ENCODE measurements at places on chromosomes 13 and 19.

GRCh38 chr13:109401307-109401706, 385.1 kb downstream of the IRS2 start:
- no peak for DNase-seq

- no peak for DNase-seq
Measured at GRCh38 chr19:38277969-38278680, 13.8 kb downstream of the SPINT2 start.

- peak; percentile 47 for DNase-seq
Measured at GRCh38 chr13:40464337-40465014, 202.0 kb downstream of the FOXO1 start.

DNA sequence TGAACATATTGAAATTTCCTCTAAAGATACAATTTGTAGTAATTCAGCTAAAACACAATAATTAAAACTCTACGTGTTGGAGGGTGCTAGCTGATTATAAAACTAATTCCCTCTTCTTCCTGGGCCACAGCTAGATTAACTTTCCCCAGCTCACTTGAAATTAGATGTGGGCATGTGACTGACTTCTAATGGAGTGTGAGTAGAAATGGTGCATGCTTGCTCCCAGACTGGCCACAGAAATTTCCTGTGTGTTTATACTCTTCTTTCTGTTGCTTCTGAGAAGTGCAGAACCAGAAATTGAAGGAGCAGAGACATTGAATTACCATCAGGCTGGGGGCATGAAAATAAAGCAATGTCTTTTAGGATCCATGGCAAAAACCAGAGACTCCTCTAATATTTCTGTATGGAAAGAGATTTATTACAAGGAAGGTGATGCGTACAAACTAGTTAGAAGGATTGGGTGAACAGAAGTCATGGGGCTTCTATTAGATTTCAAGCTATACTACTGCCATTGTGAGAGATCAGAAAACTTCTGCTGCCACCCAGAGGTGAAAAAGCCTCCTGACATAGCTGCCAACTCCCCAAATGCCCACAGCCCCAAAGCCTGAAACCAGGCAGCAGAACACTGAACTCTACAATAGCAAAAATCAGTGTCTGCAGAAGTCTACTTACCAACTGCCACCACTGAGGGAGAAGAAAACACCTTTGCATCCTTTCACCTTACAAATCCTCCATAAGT, 379.2 kb upstream of the MIR17HG start:
- DNase-seq: peak; percentile 10

DNA sequence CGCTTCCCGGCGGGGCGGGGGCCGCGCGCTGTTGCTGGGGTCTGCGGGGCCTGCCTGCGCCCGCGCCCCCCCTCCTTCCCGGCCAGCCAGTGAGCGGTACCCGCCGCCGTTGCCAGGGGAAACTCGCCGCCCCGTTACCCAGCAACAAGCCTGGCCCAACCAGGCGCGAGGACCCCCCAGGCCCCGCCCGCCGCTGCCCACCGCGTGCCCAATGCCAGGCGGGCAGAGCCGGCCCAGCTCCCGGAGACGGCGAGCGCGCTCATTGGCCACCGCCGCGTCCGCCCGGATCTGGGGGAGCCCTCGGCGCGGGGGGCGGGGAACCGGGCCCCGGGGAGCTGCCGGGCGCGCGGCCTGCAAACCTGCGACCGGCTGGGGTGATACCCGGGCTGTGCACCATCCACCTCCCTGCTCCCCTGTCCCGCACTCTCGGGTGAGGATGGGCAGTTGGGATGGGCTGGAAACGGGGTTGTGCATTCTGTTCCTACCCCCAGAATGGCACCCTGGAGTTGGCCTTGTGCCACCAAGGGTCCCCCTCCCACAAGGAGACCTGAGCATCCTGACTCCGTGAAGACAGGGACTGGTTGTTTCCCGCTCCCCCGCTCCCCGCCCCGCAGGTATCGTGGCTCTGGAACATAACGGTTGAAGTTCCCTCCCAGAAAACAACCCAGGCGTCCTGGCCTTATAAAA, 8.8 kb upstream of the BBC3 start:
- DNase-seq: peak; percentile 59

DNA sequence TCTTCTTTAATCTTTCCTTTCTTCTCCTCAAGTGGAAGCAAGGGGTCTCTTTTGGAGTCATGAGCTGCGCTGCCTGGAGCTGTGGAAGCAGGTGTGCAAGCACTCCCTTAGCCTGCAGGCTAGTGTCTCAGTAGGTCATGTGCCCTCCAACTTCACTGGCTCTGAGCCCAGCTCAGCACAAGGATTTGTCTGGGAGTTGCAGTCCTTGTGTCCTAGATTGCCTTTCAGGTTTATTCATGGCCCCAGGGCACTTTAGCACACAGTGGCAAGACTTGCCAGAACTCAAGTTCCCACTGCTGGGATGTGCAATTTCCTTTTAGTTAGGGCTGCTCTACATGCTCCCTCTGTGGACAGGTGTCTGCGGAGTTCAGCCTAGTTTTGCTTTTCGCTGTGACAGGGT, 211.7 kb downstream of the LIG4 start:
- DNase-seq: peak; percentile 20

DNA sequence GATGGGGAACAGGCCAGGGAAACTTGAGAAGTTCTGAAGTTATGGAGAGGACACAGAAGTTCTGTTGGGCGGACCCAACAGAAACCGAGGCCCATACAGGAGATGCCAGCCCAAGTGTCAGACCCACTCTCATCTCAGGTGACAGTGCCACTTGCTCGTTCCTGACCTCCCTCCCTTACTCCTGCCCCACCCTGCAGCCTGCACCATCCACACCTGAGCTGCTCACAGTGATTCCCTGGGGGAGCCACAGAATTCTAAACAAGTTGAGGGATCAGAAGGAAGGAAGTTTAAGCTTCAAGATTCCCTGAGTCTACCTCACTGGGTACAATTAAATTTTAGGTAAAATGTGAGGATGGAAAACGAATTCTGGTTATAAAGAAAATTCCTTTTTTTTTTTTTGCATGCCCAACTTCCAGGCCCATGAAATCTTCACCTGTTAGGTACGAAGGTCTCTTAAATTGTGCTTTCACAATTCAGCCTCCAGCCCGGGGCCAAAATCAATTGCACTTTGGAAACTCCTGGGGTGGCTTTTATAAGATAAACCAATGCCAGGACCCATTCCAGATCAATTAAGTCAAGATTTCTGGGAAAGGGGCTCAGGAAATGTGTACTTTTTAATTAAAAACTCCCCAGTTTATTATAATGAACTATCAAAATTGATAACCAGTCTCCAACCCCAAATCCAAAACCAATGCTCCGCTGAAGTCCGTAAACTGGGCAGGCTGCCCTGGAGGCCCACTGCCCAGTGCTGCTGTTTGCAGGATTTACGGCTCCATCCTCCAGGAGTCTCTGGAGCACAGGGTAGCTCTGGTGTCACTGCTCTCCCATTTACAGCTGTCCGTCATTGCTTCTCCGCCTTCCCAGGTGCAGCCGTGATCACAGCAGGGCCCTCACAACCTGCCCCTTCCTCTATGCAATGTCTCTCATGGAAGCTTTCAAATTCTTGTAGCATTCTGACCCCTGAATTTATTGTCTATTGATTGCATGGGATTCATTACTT, 643.5 kb downstream of the UQCRFS1 start:
- no peak for DNase-seq

DNA sequence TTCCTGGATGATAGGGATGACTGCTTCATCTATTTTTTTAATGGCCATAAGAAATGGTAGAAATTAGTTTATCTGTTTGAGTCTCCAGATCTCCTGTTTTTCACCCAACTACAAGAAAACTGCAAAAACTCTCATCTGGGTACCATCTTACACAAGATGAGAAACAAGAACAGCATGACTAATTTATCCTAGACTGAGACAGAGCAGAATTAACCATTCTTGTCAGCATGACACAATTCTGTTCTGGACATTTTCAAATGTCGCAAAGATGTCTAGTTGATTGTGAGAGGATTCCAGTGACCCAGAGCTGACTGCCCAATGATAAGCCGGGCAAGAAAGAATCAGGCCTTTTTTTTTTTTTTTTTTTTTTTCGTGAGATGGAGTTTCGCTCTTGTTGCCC, 12.8 kb downstream of the ZNF43 start:
- DNase-seq: no peak

GRCh38 chr19:47231215-47232054, 436 bp upstream of the BBC3 start:
- DNase-seq: peak; percentile 88

DNA sequence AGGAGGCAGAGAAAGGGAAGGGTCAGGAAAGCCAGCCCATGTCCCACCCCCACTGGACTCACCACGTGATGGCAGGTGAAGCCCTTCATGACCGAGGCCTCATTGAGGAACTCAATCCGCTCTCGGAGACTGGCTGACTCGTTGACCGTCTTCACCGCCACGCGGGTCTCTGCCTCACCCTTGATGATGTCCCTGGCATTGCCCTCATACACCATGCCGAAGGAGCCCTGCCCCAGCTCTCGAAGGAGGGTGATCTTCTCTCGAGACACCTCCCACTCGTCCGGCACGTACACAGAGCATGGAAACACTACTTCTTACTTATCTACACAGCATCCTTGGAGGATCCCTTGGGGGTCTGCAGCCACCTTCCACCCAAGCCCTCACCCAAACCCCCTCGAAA, 55.7 kb downstream of the ZNF557 start:
- no peak for DNase-seq

- DNase-seq: no peak
Measured at GRCh38 chr19:1086613-1087012, 8.6 kb downstream of the POLR2E start.

GRCh38 chr19:5055457-5055776, 86.5 kb downstream of the KDM4B start:
- no peak for DNase-seq

DNA sequence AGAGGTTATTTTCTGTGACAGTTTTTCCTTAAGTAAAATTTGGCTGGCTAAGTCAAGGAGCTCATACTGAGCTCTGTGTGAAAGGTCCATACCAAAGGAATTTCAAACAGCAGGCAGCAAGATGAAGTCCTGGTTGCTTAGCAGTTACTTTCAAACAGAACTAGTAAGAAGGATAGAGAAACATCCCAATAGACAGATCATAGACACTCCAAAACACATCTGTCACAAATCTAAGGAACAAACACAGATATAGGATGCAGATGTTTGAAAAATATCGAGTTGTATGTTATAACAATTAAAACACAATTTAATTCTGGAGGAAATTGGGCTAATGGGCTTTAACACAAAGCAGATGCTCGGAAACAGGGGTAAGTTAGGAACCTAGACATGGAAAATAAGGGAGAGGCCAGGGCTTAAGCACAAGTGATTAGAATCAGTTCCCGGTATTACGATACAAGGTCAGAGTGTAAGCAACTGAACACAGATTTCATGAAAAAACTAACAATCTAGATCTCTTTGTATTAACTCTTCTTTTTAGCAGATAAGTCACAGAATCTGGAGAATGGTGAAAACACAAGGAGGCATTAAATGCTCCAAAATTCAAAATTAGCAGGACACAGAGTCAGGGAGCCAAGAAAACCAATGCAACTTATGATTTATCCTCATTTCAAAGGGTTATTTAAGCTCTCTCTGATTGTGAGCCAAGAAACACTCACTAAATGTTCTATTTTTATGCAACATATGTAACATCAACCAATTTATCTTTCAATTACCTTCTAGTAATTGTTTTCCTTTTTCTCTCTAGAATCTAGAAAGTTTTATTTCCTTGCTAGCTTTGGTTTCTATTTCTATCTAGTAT, 1992.9 kb upstream of the PCDH20 start:
- peak; percentile 75 for DNase-seq

- peak; percentile 62 for DNase-seq
Measured at GRCh38 chr19:17599780-17600179, 44.3 kb downstream of the COLGALT1 start.

DNA sequence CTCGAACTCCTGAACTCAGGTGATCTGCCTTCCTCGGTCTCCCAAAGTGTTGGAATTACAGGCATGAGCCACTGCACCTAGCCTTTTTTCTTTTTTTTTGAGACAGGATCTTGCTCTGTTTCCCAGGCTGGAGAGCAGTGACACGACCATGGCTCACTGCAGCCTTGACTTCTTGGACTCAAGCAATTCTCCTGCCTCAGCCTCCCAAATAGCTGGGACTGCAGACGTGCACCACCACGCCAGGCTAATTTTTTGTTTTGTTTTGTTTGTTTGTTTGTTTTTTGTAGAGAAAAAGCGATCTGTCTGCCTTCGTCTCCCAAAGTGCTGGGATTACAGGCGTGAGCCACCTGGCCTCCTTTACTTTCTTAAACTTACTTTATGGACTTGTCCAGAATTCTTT, 6.5 kb upstream of the SIN3B start:
- no peak for DNase-seq

DNA sequence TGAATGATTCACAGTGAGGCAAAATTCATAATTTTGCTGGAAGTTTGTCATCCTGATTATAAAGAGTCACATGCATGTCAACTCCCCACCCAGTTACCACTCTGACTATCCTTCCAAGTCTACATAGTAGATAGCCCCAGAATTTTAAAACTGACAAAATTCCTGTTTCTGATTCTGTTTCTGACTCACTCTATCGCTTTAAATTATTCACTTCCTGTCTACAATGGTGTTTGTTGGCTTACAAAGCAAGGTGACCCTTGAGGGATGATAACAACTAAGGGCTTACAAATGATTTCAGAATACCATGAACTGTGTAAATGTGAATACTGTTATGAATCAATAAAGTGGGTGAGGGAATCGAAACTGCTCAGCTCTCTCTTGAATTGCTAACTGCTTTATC, 98.7 kb upstream of the KL start:
- no peak for DNase-seq

- DNase-seq: no peak
Measured at GRCh38 chr19:50837300-50837699, 3.9 kb upstream of the KLK15 start.

- no peak for DNase-seq
Measured at GRCh38 chr19:33507021-33507956, 14.3 kb downstream of the PEPD start.

DNA sequence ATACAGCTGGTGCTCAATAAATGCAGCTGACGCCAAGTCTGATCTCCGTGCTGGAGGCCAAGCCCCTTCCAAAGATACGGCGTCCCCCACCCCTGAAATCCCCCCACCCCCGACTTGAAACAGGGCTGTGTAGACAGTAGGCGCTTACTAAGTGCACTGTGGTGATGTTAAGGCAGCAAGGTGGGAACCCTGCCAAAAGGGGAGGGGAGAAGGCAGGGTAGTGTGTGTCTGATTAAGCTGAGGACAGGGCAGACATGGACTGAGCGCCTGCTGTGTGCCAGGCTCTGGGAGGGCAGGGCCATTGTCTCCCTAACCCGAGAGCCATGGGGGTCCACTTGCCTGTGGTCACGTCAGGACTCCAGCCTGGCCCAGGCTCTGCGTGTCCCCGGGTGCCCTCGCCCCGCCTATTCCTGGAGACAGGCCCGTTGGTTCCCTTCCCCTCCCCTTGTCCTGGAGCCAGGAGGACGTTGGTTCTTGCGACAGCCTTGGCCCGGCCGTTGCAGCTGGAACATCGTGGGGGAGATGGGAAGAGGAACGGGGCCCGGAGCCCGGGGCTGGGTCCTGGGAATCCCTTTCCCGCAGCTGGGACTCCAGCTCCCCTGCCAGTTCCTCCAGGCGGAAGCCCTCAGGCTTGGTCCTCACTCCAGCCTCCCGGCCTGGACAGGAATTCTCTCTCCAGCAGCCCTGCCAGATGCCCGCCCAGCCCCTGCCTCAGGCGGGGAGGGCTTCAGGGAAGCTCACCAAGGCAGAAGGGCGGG, 1.7 kb upstream of the ELANE start:
- peak; percentile 93 for DNase-seq
